G401 (cell line): ENCODE measurements at places on chromosomes 11 and 22. TPM values are rescaled to one million over a fixed set of nuclear protein-coding genes. Genes with fewer than 3 reads are reported as not detected.

- DNase-seq = no peak
Measured at GRCh38 chr11:42043312-42043711, 583.9 kb upstream of the LRRC4C start.

The RASD2 gene
- not detected in 2 replicates for total RNA-seq

- no peak for DNase-seq
Measured at GRCh38 chr11:22559416-22559815, 66.2 kb downstream of the FANCF start.

- no peak for DNase-seq
Measured at GRCh38 chr11:113998574-113998973, 23.7 kb downstream of the HTR3A start.

The CLDN25 gene
- total RNA-seq = not detected in 2 replicates

The ADORA2A gene
- 1.1 and 1.2 TPM in 2 replicates for total RNA-seq

- no peak for DNase-seq
Measured at GRCh38 chr22:42074132-42074811, at the start of gene PHETA2. PHETA2 (plus strand) TSS chr22:42074248; CDS start chr22:42077294, 3,046 bp downstream.

DNA sequence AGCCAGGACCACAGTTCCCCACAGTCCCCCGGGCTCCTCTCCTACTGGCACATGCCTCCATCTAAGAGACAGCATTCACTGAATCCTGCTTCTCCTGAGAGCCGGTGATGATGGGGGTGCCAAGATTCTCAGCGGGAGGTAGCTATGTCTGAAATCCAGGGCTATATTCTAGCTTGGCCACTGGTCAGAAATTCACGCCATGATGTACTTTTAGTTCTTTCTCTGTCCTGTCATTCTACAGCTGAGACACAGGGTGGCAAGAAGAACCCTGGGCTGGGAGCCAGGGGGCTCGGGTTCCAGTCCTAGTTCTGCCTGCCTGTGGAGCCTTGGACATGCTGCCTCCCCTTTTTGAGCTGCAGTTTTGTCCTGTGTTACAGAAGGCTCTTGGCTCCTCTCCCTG, 59.2 kb upstream of the PHOX2A start:
- DNase-seq = peak; percentile 72

The ENTHD1 gene
- total RNA-seq = not detected in 2 replicates

DNA sequence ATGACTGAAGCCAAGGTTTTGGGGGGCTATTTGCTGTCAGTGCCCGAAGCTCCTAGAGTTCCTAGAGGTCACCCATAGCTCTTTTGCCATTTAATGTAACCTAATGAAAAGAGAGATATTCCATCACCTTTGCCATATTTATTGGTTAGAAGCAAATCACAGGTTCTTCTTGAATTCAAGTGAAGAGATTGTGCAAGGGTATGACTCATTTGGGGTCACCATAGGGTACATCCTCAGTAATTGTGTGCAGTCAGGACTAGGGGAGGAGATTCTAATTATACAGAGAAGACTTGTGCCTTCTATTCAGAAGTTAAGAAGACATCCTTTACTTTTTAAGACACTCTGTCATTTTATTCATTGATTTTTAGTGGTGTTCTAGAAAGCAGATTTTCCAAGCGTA, 6.9 kb upstream of the PRAME start:
- DNase-seq = no peak
